ENCODE measurements at places on chromosomes 3 and 15.

- no peak for DNase-seq
These were observed 57.0 kb downstream of the SUMF1 start for GRCh38 chr3:4409971-4410573.

DNA sequence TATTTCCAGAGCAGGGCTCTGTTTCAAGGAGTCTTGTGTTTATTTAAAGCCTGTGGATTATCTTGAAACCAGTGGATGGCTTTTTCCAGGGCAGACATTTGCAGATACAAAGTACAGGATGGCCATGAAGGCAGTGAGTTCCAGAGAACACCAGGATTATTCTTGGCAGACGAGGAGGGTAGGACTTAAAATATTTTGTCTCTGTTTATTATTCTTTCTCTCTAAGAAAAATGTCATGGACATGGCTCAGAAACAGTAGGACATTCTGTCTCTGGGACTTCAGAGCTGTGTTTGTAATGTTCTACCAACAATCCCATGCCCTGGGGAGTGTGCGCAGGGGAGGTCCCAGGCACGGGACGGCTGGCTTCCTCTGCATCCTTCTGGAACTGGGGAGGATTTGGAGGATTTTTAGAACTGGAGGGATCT lies 125.9 kb downstream of the ATP10A start:
- peak; percentile 50 for DNase-seq

DNA sequence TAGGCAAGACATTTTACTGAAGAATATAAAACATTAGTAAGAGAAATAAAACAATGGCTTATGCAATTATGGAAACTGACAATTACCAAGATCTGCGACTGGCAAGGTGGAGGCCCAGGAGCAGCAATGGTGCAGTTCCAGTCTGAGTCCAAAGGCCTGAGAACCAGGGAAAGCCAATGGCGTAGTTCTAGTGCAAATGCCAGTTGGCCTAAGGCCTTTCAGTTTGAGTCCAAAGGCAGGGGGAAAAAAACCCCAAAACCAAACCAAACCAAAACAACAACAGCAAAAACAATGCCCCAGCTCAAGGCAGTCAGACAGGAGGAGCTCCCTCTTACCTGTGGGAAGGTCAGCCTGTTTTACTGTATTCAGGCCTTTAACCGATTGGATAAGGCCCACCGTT lies 72.6 kb downstream of the ST6GAL1 start:
- DNase-seq = no peak

DNA sequence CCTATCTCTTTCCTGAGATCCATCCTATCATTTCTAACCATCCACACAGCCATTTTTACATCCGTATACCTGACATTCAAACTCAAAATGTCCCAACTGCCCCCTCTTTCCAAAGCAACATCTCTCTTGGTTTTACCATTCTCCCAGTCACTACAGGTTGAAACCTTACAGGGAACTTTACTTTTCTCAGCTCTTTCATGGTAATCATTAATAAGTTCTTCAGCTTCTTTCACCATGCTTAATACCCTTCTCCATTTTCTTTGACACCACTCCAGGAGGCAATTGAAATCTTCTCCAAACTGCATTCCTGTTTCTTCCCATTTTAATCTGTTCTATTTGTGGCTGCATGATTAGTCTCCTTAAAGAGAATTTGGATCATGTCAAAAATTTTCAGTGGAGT lies 352.5 kb downstream of the GAP43 start:
- DNase-seq = no peak

DNA sequence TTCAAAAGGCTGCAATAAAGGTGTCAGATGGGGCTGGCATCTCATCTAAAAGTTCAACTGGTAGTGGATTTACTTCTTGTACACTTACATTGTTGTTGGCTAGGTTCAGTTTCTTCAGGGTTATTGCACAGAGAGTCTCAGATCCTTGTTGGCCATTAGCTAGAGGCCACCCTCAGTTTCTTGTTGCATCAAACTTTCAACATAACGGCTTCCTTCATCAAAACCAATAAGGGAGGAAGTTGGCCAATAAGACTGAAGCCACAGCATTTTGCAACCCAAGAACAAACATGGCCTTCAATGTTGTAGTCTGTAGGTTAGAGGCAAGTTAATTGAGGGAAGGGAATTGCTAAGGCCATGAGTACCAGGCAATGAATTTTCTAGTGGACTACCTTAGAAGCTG lies 218.0 kb downstream of the ZBBX start:
- no peak for DNase-seq

- no peak for DNase-seq
These were observed 442.6 kb upstream of the PROK2 start for GRCh38 chr3:72227486-72228070.

DNA sequence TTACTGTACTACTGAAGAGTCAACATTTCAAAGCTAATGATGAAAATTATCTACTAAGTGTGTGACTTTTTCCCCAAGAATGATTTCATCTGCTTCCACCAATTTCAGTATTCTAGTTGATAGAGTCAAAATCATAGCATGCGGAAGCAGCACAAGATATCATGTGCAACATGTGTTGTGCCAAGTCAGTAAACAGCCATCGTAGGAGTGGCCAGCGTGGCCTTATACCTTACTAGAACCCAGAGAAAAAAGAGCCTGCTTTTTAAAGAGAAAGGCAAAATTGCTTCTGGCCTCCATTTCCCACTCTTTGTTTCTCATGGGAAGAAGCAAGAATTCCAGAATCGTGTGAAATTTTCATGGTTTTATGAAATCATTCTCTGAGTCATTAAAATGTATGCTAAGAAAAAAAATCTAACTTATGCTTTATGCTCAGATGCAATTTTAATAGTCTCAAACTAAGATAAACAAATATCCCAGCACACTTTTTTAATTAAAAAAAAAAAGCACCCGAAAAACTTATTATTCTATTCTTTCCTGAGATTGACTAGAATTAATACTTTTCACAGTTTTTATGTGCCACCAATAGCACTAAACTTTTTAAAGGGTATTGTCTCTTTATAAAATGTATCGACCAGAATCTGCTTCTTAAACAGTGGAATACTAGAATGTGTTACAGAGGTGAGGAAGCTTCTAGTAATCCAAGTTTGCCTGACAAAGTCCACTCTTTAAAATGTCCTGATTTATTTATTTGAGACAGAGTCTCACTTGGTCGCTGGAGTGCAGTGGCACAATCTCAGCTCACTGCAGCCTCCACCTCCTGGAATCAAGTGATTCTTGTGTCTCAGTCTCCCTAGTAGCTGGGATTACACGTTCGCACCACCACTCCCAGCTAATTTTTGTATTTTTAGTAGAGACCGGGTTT lies 87.3 kb downstream of the MBNL1 start:
- no peak for DNase-seq

DNA sequence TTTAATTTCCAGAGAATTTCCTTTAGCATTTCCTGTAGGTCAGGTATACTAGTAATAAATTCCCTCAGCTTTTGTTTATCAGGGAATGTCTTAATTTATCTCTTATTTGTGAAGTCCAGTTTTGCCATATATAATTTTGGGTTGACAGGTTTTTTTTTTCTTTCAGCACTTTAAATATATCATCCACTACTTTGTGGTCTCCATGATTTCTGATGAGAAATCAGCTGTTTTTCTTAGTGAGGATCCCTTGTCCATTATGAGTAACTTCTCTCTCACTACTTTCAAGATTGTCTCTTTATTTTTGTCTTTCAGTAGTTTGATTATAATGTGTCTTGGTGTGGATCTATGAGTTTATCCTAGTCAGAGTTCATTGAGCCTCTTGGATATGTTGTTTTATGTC lies 105.7 kb downstream of the LRRC49 start:
- no peak for DNase-seq

- no peak for DNase-seq
These were observed 128.4 kb upstream of the SETMAR start for GRCh38 chr3:4174791-4175190.

DNA sequence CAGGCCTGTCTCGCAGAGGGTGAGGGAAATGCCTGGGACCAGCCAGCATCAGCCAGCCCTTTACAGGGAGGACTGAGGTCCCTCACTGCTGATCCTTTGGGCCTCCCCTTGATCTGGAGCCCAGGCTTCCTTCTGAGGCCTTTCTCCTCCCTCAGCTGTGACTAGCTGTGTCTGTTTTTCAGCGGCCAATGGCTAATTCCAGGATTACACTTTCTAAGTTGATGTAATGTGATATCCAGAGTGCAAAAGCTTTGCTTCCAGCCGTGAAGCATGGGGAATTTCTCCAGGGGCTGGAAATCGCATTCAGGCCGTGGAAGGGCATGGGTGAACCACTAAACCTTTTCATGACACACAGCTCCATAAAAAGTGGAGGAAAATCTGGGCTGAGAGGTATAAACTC lies 157.6 kb downstream of the SHQ1 start:
- DNase-seq = no peak

DNA sequence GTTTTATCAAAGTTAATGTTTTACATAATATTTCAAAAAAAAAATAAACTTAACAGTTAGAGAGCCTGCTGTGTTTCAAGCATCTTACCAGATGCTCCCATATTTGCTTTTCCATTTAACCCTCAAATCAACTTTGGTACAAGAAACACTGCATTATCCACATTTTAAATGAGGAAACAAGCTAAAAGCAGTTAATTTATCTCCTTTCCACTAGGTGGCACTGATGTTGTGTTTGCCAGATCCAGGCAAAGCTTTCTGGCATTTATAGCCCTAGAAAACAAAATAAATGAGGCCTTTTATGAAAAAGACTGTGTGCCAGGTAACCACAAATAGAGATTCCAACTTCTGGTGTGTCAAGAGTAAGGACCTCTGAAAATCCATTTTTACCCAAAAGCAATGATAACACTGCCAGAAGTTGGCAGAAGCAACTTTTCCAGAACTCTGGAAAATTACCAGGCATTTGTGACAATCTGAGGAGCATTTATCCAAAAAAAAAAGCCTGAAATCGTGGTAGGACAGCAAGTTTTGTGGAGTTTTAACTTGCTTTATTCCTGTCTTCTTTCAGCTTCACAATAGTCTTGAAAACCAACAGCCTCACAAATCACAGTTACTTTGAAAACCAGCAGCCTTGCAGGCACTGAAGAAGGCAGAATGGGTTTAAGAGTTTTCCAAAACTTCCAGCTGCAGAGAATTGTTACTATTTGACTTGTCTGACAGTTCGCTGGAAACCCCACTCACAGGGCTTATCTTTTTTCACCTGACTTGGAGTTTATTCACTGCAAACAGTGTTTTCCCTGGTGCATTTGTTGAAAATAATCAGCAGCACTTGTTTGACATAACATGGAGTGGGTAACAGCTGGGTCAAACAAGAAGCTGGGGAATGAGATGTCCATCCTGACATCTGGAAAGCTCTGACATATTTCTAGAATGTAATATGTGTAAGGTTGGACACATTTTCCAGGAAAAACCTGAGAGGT lies 9.2 kb downstream of the FAM162A start:
- DNase-seq = peak; percentile 65

DNA sequence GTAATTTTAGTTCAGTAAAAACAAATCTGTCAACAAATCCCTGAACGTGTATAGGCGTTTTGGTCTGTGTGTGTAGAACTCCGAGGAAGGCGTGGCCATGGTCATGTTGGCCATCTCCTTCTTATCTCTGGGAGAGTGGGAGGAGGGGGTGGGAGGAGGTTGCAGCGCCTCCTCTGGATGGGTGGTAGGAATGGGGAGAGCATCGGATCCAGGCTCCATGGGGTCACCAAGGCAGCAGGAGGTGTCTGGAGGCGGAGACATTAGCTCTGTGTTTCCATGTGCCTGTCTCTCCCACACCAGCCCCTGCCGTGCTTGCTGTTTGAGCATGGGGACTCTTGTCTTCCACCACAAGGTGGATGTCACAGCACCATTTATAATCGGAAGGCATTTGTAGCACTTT lies 34.5 kb upstream of the TRPM1 start:
- no peak for DNase-seq

DNA sequence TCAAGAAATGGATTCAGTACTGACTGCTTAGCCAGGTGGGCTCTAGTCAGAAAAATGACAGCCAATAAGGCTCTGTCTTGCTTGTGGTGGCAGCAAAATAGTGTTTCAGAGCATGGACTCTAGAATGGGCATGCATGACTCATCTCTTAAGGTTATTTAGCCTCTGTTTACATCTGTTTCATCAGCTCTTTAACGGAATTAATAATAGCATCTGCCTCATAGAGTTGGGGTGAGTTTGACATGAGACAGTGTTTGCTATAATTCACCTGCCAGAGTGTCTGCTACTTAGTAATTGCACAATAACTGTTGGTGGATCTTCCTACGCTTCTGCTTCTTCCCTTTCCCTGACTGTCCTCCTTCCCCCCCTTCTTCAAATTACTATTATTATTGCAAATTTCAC lies 350.4 kb upstream of the SEMA6D start:
- no peak for DNase-seq

- no peak for DNase-seq
These were observed 66.3 kb downstream of the PPCDC start for GRCh38 chr15:75089456-75090387.

GRCh38 chr3:132624790-132625189 lies 27.7 kb downstream of the ACKR4 start:
- no peak for DNase-seq

GRCh38 chr15:65646486-65646885 lies 24.7 kb downstream of the SLC24A1 start:
- peak; percentile 36 for DNase-seq

DNA sequence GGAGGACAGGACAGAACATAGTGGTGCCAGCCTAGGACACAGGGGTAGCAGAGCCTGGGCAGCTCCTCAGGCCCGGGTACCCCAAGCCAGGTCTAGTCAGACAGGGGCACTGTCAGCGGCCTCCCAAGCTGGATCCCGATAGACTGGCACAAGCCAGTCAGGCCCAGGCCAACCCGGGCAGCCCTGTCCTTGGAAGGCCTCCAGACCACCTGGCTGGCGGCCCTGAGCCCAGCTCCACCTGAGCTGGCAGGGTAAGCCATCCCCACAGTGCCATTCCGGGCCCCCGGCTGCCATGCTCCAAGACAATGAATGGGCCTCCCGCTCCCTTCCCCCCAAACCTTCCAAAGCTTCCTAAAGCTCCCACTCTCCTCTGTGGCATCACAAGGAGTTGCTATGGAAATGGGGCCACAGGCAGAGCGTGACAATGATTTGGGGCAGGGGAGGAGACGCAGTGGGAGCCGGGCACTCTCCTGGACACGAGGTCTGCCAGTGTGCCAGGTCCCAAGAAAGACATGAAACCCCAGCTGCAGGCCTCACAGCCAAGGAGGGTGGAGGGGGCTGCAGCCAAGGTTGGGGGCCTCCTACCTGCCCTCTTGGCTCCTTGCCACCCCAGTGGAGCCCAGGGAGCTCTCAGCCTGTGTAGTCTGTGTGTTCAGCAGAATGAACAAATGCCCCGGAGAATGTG lies 165.6 kb upstream of the LINGO1 start:
- DNase-seq = no peak

All from astrocyte of the spinal cord (primary cell).